ENCODE measurements at places on chromosomes 1 and 21.

DNA sequence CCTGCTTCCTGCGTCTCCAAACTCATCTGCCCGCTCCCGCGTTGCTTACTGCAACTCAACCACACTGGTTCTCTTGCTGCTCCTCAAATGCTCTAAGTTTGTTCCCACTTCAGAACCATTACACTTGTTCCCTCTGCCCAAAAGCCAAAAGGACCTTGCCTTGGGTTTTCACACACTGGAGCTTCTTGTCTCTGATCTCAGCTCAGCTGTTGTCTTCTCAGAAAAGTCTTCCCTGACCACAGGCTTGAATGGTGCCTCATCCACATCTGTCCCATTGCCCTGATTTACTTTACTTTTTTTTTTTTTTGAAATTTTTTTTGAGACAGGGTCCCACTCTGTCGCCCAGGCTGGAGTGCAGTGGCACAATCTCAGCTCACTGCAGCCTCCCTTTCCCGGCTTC, 44.3 kb upstream of the SYT14 start:
- no peak for DNase-seq

DNA sequence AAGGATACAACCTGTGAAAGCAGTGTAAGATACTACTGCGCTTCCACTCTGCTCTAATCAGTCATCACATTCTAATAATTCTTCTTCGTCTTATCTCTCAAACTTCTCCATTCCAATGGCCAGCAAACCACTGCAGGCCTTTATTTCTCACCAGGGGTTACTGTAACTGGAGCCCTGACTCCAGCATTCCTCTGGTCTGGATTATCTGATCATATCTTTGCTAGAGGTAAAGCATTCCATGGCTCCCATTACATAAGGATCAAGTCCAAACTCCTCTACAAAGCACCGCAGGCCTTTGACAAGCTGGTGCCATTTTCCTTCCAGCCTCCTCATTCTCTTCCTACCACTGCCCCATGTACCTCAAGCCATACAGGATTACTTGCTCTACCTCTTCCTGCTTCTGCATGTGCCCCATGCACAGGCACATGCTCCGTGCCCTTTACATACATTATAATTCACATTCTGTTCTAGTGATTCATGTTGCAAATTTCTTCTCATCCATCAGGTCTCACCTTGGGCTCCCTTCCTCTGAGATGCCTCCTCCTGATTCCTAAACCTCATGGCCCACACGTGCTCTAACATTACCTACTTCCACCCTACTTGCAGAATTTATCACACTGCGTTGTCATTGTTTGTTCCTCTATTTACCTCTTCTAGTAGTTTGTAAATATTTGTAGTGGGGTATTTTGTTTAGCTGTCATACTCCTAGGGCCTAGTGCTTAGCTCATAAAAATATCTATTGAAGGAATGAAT, 9.3 kb upstream of the SERBP1 start:
- DNase-seq: no peak

DNA sequence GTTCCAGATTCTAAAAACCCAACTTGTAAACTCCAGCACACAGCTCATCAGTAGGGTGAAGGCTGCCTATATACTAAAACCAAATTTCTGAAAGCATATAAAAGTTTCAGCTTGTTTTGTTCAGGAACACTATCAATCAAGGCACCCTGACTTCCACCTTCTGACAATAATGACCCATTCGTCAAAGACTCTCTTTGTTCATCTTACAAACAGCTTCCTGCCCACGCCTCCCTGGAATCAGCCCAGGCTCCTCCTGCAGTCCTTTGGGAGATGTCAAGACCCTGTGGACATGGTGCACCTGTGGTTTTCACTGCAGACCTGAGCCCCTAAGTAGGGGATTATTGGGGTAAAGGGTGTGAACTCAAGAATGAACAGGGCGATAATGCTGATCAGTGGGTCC, 178.9 kb upstream of the CAMK1G start:
- no peak for DNase-seq

GRCh38 chr1:35777109-35777508, 7.3 kb upstream of the CLSPN start:
- DNase-seq: no peak

- no peak for DNase-seq
Observed at GRCh38 chr1:76868154-76868882, 1.0 kb downstream of the ST6GALNAC5 start.

DNA sequence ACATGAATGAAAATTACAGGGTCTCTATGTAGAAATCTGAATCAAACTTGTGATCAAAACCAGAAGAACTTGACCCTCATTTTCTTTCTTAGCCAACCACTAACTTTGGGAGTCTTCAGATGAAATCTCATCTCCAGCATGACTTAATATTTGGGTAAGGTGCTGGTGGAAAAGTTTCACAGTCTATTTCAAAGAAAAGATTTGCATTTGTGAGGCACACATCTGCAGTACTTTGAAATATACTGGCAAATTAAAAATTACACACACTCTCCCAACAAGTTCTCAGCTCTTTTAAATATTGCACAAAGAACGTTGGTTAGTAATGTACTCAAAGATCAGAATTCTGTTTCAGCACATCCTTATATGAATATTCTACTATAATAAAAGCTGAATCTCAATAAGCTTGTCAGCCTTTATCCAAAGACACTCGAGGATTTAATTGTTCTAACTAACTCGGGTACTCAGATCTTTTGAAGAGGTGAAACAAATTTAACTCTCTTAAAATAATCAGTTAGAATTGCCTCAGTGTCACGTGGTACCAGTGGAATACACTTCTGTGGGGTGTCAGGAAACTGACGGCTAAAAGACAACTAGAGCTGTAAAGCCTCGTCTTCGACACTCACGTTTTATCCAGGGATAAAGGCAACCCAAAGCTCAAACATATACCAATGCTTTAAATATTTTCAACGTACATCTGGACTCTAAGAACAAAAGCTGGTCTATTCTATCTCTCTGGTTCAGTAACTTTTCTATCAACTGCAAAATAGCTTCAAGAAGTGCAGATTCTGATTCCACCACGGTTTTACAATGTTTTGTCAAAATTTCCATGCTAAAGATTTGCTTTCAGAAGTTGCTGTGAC, 19.0 kb downstream of the SAMSN1 start:
- DNase-seq: no peak

DNA sequence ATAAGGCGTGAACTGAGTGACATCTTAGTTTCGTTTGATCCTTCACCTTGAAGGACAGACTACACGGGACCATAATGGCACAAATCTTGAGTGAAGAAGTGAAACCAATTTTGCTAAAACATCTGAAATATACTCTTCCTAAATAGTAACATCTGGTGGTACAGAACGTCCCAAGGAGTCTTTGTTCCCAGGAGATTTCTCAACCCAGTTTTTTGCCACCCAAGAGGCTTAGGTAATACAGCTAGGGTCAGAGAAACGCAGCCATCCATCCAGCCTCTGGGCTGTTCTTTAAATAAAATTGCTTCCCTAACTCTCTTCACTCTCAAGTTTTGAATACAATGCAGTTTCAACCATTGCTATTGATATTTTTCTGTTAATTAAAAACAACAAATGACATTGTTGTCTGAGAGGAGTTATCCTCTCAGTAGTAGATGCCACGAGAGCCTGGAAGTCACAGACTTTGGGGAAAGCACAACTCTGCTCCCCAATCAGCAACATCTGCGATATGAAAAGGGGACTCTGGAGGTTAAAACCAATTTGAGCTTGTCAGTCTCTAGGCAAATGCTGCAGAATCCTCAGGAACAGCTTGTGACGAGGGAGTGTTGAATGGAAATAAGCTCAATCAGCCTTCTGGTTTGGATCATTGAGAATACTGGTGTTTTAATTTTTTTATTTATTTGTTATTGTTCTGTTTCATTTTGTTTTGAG, 394.3 kb upstream of the ADGRL2 start:
- no peak for DNase-seq

DNA sequence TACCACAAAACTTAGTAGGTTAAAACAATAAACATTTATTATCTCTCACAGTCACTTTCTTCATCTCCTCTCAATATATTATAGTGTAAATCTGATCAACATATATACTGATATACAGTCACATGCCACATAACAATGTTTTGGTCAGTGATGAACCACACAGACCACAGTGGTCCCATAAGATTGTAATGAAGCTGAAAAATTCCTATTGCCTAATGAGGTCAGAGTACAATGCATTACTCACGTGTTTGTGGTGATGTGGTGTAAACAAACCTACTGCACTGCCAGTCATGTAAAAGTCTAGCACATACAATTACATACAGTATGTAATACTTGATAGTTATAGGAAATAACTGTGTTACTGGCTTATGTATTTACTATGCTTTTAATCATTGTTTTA, 30.1 kb downstream of the OLFML3 start:
- DNase-seq: no peak

- no peak for DNase-seq
Observed at GRCh38 chr1:24525606-24526005, 23.0 kb downstream of the RCAN3 start.

- DNase-seq: no peak
Observed at GRCh38 chr1:28470146-28470545, 35.7 kb upstream of the RCC1 start.

DNA sequence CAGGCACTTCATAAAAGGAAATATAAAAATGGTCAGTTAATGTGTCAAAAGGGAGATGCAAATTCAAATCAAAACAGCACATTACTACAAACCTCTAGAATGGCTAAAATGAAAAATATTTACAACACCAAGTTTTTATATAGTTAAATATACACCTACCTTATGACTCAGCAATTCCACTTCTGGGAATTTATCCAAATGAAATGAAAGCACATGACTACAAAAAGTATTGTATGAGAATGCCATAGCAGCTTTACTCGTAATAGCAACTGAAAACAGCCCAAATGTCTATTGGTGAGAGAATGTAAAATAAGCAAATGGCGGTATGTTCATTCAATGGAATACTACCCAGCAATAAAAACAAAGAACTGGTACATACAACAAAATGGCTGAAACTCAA, 175.8 kb upstream of the SPAG17 start:
- no peak for DNase-seq

DNA sequence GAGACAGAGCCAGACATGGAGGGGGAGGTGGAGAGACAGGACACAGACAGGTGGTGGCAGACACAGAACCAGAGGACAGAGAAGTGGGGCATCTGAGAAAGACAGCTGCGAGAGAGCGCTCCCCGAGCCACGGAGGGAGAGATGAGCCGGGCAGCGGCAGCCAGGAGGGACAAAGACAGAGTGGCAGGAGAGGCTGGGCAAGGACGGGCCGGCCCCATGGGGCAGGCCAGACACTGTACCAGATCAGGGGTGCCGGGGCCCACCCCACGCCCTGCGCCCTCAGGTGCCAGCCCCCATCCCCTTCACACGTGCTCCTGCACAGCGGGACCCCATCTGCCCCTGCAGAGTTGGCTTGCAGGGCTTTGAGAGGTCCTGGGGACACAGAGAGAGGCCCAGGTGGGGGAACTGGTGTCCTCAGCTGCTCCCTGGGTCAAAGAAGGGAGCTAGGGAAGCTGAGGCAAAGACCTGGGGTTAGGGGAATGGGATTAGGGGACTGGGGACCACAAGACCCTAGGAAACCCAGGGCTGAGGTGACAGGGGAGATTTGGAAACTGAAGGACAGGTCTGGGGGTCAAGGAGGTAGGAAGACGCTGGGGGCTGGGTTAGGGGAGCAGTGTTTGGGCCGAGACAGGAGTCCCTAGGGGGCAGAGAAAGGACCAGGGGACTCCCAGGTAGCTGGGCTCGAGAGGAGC, 643 bp downstream of the FNDC5 start:
- no peak for DNase-seq

GRCh38 chr1:170415710-170416372, 116.1 kb upstream of the GORAB start:
- no peak for DNase-seq

GRCh38 chr1:153957744-153958110, 685 bp downstream of the CRTC2 start:
- DNase-seq: no peak

DNA sequence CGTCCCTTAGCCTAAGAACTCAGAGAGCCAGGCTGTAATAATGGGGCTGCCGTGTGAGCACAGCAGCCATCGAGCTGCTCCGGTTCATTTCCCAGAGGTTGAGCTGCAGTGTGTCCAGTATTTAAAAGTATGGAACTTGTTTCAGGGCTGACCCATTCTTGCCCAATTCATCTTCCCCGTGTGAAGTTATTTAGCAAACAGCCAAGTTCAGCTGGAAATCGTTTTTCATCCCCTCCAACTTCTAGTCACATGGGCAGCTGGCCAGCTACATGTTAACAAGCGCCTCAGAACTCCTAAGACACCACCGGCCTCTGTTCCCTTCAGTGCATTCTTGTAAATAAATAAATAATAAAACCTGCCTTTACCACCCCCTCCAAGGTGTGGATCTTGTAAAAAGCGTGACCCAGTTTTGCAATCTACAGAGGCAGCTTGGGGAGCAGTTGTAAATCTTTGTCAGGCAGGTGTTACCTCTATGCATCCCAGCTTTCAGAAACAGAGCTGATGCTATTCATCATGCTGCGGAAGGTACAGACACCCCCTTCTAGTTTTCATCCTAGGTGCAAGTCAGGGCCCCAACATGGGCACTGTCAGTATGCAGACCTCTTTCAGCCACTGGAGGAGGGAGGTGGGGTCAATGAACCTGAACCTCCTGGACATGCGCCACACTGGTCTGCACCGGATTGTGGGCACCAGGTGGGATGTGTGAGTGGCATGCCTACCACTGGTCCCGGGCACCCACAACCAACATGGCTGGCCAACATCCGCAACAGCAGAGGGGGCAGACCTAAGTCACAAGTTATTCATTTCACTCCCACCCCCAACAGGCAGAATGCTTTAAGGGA, 18.7 kb upstream of the KNCN start:
- no peak for DNase-seq

- no peak for DNase-seq
Observed at GRCh38 chr1:152884966-152885624, 7.0 kb downstream of the SMCP start.

DNA sequence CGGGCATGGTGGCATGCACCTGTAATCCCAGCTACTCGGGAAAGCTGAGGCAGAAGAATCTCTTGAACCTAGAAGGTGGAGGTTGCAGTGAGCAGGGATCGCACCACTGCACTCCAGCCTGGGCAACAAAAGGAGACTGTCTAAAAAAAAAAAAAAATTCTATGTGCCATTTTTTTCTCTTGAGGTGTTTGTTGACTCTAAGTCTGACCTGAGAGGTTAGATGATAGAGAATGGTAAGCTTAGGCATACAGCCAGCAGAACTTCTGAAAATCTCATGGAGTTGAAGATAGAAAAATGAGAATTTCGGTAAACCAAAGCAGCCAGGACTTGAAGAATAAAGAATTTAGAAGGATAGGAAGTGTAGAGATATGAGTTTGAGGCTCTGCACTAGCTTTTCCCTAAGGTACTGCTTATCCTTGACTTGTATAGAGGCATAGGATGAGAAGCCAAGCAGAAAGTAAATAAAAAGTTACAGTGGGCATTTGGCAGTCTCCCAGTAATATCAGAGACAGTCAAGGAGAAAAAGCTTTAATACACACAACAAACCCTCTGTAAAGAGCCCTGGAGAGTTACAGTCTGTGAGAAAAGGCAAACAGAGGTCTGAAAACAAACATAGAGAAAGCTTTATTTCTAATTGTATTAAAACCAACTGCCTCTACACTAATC, 24.3 kb downstream of the F13B start:
- DNase-seq: no peak

GRCh38 chr1:52738893-52739292, 12.6 kb downstream of the ZYG11B start:
- DNase-seq: no peak
